ENCODE measurements at places on chromosomes 7 and 10.

- no peak for DNase-seq
These were observed 2.3 kb upstream of the TFEC start for GRCh38 chr7:116032886-116033285.

- DNase-seq = no peak
These were observed 76.7 kb upstream of the ANLN start for GRCh38 chr7:36312915-36313334.

DNA sequence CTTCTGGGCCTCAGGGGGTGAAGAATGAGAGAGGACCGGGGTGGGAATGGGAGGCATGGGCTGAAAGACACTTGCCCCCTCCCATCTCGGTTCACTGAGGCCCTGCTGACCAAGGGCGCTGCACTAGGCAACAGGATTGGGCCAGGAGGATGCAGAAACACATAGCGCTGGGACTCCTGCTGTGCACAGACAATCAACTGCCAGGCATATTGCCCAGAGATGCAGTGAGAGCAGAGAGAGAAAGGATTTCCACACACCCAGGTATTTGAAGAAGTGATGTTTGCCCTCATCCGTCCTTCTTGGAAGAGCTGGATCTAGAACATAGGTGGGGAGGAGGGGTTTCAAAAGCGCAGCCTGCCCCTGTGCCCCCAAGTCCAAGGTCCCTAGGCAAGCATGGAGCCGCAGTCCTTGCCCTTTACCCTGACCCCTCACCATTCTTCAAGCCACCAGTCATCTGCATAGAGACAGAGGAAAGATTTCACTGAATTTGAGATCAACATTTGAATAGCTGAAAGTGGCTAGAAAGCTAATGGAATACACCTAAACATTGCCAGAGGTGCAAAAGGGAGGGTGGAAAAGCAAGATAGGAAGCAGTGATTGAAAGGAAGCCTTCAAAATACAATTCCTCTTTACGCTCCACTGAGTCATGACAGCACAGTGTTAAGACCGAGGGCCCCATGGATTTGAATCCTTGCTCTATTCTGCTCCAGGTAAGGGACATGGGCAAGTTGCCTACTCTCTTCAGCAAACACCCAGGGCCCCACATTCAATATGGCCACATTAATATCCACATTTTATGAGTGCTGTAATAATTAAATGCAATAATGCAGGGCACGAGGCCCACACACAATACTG is 44.2 kb upstream of the TNS3 start:
- no peak for DNase-seq

DNA sequence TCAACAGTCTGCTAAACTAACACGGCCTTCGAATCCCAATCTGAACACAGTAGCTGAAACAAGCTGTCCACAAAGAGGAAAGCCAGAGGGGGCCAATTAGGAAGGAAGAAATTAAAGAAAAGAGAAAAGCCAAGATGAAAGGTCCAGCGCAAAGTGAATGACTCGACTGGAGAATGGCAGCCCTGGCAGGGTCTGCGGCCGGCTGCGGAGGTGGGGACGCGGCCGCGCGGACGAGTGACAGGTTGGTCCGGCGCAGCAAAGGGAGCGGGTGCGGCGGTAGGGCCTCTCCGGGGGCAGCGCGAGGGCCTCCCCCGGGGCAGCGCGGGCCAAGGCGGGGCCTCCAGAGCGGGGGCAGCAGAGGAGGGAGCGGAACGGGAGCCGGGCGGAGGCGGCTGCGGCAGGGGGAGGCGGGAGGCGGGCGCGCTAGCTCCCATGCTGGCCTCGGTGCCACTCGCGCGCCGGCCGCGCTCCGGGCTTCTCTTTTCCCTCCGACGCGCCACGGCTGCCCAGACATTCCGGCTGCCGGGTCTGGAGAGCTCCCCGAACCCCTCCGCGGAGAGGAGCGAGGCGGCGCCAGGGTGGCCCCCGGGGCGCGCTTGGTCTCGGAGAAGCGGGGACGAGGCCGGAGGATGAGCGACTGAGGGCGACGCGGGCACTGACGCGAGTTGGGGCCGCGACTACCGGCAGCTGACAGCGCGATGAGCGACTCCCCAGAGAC is at the start of gene VWC2:
TSS of gene VWC2 (plus strand) at position 421 of the 718 bp plus-strand sequence. CDS start 1,798 bp downstream, outside the sequence.
- no peak for DNase-seq

- no peak for DNase-seq
These were observed 45.1 kb downstream of the KCNMA1 start for GRCh38 chr10:77592510-77592909.

GRCh38 chr7:38448584-38449234 is 175.3 kb upstream of the TARP start:
- no peak for DNase-seq

GRCh38 chr7:105656922-105657521 is 75.7 kb upstream of the EFCAB10 start:
- DNase-seq = peak; percentile 57

GRCh38 chr10:62755662-62756653 is 48.6 kb upstream of the ADO start:
- DNase-seq = no peak
